ENCODE measurements at places on chromosomes 16 and 17.

DNA sequence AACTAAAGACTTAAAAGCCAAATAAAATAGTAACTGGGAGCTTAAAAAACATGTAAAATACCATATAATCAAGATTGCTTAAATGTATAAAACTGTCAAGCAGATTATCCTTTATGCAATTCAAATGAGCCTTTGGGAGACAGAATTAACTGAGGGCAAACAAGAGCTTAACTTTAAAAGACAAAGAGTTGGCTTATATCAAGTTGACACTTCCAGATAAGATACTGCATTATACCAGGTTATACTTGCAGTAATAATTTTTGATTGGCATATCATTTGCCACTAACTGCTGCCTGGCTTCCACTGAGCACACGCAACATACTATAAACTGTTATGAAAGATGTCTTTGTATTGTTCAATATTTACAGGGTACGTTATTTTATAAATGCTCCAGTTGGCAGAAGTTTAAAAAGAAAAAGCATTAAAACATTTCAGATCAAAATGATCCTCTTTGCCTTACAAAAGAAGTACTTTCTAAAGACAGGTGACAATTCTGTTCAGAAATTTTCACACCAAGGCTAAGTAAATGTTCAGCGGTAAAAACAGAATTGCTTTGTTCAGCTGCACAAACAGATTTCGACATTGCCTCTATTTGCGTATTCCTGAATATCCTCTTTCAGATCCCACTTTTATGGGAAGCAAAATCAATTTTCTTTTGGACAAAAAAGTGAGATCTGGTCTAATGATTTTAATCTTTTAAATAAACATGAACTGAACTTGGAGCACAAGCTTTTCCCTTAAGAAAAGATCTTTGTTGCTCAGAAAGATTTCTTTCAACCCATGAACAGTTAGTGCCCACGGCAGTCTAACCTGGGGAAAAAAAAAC lies 50.7 kb downstream of the TOX3 start:
- no peak for DNase-seq

DNA sequence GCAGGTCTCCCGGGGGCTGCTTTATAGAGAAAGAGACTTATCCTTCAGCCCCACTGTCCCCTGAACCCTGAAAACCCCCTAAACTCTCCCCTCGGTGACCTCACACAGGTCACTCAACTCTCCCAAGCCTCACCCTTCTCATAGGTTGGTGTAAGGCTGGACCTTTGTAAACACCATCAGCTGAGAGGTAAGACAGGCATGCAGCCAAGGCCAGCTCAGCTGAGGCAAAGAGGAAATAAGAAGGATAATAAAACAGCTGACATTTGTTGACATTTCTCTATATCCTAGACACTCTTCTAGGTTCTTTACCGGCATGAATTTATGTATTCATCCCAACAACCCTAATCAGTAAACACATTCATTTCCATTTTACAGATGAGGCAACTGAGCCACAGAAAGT lies 134.3 kb downstream of the CCT6B start:
- DNase-seq, result no peak

DNA sequence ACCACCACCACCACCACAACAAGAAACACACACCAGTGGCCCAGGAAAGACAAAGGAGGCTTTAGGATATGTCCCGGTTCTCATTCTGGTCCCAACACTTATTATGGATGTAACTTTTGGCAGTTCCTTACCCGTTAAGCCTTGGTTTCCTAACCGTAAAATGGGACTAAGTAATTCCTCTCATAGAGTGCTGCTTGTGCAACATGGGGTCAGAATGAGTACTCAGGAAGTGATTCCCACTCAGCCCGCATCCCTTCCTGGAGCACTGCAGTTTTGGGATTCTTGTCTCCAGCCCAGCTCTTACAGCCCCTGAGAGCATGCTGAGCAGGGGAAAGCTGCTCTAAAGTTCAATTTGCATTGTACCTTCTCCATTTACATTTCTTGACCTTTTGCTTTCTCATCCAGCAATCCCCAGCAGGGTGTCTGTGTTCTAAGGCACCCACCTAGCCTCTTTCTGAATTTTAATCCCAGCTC lies 262.6 kb downstream of the PRKCA start:
- DNase-seq, result no peak

DNA sequence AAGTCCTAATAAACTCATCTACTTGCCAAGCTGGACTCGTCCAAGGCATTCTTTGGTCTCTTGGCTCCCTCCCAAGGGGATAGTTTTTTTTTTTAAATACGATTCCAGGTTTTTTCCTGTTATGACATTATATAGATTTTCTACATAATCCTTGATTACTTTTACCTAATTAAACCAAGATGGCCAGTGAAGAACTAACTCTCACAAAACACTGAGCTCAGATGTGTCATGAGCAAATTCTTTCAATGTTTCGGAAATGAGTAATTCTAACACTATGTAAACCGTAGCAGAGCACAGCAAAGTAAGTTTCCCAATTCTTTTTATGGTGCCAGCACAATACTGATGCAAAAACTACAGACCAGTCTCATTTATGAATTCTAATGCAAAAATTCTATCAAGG lies 1.8 kb downstream of the ZNF23 start:
- peak; percentile 36 for DNase-seq

GRCh38 chr17:40727447-40728231 lies 24.1 kb upstream of the KRT24 start:
- no peak for DNase-seq

DNA sequence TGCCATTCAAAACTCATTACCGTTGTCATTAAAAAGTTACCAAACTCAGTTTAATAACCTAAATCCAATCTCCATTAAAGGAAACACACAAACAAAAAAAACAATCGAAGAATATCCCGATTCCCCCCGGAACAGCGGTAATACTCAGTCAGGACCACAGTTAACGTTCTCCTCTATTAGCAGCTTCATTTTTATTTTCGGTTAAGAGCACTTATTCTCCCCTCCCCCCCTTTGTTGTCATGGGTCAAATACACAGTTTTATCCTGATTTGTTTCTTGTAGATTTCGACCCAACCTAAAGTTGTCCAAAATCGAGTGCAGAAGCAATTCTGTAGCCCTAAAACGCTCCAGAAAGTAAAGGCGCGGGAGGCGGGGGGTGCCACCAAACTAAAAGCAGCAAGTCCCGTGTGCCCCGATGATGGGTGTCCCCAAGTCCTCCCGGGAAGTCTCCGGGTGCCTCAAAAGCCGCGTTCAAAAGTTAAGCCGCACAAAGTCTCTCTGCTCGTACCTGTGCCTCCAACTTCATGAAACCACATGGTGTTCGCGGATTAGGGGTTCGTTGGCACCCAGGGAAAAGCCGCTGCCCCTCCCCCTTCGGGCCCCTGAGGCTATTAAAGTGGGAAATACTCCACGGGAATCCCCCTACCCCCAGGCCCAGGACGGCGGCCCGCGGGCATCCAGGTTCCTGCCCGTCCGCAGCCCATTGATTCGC lies 996 bp downstream of the SUMO2 start:
- DNase-seq, result no peak

GRCh38 chr16:106623-107324 lies 28.7 kb downstream of the MPG start:
- DNase-seq, result peak; percentile 70

DNA sequence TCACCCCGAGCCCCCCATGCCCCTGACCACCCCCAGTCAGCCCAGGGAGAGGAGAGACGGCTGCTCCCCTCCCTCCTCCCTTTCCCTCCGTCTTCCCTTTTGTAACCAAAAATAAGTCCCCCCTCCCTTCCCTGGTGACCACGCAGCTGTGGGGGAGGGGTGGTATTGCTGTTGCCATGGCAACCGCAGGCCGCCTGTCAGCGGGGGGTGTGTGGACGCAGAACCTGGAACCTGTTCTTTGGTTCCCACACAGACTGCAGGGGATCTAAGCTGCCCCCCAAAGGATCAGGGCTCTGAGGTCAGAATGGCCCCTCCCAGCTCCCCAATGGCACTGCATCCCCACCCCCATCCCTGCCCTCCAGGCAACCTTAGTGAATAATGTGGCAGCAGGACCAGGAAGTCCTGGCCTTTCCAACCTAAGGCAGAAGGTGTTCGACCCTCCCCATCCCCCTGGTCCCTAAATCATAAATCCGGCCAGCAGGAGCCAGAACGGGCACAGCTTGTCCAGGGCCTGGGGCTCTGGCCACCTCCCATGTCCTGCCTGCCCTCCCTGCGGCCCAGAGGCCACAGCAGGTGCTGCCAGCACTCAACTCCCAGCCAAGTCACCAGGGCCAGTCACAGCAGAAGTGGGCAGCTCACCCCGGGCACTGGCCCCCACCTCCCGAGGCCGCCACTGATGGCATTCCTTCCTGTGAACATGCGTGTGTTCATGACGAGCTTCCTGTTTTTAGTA lies 12.0 kb downstream of the CA4 start:
- no peak for DNase-seq

DNA sequence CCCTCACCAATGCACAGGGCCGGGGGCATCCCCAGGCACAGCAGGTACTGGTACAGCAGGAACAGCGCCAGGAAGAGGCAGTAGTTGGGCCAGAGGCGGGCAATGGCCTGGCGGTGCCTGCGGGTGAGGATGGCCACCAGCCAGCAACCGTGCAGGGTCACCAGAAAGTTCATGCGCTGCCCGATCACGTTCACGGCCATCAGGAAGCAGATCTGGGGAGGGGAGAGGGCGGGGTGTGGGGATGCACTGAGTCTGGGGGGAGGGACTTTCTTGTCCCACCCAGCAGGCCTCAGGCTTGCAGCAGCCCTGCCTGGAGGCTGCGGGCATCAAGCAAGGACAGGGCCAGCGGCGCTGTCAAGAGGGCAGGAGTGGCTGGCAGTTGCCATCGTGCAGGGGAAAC lies 25.4 kb downstream of the CTU2 start:
- peak; percentile 70 for DNase-seq

- peak; percentile 62 for DNase-seq
Observed at GRCh38 chr17:17446666-17447155, 30.1 kb upstream of the MED9 start.

- no peak for DNase-seq
Observed at GRCh38 chr17:39926135-39926587, 1.2 kb downstream of the ORMDL3 start.

DNA sequence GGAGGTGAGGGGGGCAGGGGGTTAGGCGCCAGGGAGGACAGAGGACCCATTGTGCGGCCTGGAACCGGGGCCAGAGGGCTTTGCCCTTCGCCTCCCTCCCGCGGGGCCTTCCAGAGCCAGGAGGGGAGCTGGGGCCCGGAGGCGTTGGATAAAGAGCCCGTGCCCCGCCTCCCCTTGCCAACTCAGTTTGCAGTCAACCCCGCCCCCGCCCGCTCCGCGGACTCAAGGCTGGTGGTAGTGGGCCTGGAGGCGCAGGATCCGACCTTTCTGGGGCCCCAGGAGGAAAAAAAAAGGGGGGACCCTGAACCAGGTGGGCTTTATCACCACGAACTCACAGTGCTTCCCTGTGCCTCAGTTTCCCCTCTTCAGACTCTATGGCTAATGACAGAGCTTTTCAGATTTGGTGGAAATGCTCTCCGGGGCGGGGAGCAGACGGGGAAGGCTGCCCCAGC lies 2.0 kb upstream of the SPHK1 start:
- DNase-seq, result no peak

DNA sequence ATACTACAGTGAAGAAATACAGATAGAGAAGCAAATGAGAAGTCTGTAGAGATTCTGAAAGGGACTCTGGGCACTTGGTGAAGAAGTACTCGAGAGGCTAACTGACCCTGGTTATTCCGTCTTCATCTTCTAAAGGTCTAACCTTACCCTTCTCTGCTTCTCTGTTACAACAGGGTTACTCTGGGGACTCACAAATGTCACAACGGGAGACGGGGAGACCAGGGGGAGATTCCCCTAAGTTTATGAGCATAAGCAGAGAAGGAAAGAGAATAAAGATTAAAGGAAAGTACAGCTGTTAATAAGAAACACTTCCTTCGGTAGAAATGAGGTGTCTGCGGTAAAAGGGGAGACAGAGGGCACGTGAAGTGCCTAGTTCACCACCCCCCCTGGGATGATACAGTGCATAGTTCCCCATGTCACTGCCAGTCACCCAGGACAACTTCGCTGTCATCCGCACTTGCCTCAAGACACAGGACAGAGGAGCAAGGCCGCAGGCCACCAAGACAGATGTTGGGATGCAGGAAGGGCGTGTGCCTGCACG lies 75.2 kb upstream of the TRAP1 start:
- no peak for DNase-seq

DNA sequence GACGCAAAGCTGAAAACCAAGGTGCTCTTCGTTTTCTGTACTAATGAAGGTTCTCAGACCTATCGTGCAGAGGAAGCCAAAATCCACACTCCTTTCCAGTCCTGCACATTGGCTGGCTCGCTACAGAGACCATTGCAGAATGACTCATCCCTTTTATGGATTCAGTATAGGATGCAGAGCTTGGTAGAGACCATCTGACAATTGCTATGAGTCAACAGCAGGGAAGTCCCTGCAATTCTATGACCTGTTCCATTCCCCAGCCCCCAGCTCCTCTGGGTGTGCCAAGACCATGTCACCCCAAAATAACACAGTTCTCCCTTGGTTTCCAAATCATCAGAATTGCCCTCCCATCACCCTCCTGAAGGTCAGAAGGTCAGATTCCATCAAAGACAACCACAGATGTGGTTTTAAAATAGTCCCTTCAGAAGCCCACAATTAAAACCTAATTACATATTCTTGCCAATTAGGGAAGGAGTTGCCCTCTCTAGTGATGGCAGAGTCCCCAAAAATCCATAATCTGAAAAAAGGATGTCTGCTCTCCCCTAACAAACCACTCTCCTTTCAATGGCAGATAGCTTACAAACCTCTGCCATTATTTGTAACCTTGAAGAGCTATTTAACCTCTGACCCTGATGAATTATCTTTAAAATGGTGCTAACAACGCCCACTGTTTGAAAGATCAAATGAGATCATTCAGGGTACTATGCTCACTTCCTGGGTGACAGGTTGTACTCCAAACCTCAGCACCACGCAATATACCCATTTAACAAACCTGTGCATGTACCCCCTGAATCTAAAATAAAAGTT lies 108.2 kb upstream of the RBBP6 start:
- peak; percentile 73 for DNase-seq

DNA sequence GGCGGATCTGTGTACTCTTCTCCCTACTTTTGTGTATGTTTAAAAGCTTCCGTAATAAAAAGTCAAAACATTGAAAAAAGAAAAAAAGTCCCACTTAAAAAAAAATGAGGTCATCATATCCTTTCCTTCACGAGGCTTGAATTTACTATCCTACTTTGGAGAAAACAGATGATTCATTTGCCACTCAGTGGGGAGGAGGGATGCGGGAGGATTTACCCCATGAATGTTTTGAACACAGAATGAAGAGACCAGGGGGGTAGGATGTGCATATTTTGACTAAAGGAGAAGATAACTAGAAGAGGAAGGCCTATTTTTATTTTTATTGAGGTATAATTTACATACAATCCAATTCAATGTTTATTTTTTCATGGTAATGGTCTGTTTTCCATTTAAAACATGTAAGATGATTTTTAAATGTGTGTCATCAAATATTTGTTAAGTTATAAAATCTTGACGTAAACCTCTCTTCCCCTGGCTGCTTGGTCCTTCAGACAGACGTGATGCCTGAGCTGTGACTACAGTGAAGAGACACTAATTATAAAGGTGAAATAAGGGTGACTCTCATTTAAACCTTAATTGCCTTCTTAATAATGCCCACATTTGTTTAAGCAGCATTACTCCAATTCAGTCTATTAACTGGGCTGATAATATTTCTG lies 135.4 kb upstream of the AXIN2 start:
- peak; percentile 65 for DNase-seq

- no peak for DNase-seq
Observed at GRCh38 chr17:81924557-81925532, 2.7 kb downstream of the MAFG start.

- DNase-seq, result no peak
Observed at GRCh38 chr17:43750153-43750552, 8.4 kb downstream of the SOST start.

- no peak for DNase-seq
Observed at GRCh38 chr17:79667121-79667715, 56.4 kb upstream of the RBFOX3 start.
